Hair follicle dermal papilla cell (primary cell): ENCODE measurements at places on chromosomes 1 and 21. TPM values are rescaled to one million over a fixed set of nuclear protein-coding genes. Genes with fewer than 3 reads are reported as not detected.

BEND5 gene
- 0.32 and 0.85 TPM in 2 replicates for total RNA-seq

TEX35 gene
- under 0.01 TPM in 1 of 2 replicates, not detected in the other for total RNA-seq

C4BPA gene
- not detected in 2 replicates for total RNA-seq

C1orf74 gene
- 1.8 and 1.9 TPM in 2 replicates for total RNA-seq

LAD1 gene
- total RNA-seq, result 0.16 TPM in 1 of 2 replicates, not detected in the other

ADAMTS1 gene
- 102 and 111 TPM in 2 replicates for total RNA-seq

PCAT6 gene
- not detected in 2 replicates for total RNA-seq
